ENCODE measurements at places on chromosomes 5 and 9.

- DNase-seq, result no peak
Observed at GRCh38 chr9:20031836-20032235, 243.0 kb upstream of the SLC24A2 start.

GRCh38 chr9:74373348-74373747, 123.8 kb upstream of the RORB start:
- no peak for DNase-seq

DNA sequence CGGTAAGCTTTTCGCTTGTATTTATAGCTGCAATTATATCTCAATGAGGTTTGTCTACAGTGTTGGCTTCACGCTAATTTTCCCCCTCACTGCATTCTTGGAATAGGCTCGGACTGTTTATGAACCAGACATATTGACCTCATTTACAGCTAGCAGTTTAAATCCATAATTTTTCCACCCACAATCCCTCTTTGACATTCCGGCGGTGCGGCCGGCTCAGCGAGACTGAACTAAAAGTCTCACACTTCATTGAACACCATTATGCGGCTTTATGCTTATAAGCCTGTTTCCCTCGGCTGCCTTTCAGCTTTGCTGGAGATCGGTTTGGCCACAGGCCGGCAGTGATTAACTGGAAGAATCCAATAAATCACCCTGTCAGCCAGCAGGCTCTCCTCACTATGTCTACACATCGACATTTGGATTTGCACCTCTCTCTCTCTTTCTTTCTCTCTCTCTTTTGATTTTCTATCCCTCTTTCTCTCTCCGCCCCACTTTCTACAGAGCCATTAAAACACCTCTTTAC, 315.0 kb upstream of the TLE4 start:
- peak; percentile 33 for DNase-seq

DNA sequence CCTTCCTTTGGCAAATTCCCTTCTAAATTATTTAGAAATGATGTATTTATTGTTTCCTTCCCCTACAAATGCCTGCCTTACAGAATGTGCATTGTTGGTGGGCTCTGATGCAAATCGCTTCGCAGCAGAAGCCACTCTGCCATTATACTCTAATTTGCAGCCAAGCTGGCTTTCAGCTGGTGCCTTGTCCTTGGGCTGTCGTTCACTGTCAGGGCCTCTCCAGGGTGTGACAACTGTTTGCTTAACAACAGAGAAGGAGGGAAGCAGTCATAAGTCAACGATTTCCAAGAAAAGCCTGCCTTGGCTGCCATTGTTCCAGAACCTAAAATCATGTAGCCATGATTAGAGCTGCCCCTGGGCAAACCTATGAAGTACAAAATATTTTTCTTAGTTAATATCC, 260.1 kb upstream of the RGMB start:
- DNase-seq, result no peak

- no peak for DNase-seq
Observed at GRCh38 chr9:108603141-108603540, 252.6 kb downstream of the ACTL7B start.

GRCh38 chr9:38694676-38695075, 25.3 kb downstream of the FAM240B start:
- no peak for DNase-seq

- DNase-seq, result no peak
Observed at GRCh38 chr5:157384971-157385709, 74.9 kb upstream of the NIPAL4 start.

DNA sequence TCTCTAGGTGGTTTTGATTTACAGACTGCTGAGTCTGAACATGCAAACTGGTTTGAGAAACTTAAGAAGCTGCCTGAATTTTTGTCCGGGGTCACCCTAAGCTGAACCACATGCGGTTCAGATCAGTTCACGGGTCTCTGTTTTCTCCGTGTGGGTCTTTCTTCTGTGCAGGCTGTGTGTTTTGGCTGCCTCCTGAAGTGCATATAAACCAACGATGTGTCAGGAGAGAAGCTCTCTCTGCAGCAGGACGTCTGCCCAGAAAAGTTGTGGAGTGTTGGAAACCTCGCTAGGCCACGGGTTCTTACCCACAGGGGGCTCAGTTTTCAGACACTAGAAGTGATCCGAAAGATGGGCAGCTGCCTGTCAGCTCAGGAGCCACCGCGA, 364.2 kb downstream of the IRX2 start:
- no peak for DNase-seq

DNA sequence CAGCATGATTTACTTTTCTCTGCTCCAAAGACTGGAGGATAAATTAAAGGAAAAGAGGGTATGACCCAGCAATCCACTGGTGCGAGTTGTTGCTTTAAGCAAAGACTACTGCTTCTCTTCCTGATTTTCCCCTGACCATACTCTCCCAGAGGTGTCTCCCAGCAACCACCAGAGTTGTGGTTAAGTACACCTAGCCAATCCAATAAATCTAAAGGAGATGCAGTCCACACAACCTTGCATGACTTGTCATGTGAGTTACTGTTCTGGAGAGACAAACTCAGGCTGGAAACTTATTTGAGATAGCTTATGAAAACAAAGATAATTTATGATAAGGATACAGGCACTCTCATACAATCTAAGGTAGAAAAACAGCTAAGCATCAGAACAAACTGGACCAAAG, 11.9 kb downstream of the TMC1 start:
- DNase-seq, result no peak

DNA sequence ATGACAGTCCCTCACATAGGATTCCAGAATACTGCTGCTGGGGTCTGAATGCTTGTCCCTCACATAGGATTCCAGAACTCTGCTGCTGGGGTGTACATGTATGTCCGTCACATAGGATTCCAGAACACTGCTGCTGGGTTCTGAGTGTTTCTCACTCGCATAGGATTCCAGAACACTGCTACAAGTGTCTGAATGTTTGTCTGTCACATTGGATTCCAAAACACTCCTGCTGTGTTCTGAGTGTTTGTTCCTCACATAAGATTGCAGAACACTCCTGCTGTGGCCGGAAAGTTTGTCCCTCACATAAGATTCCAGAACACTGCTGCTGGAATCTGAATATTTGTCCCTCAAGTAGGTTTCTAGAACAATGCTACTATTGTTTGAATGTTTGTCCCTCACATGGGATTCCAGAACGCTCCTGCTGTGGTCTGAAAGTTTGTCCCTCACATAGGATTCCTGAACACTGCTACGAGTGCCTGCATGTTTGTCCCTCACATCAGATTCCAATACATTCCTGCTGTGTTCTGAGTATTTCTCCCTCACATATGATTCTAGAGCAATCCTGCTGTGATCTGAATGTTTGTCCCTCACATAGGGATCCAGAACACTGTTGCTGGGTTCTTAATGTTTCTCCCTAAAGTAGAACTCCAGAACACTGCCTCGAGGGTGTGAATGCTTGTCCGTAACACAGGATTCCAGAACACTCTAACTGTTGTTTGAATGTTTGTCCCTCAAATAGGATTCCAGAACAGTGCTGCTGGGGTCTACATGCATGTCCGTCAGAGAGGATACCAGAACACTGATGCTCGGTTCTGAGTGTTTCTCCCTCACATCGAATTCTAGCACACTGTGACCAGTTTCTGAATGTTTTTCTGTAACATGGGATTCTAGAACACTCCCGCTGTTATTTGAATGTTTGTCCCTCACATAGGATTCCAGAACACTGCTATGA, 200.4 kb downstream of the FOXD4L6 start:
- no peak for DNase-seq

DNA sequence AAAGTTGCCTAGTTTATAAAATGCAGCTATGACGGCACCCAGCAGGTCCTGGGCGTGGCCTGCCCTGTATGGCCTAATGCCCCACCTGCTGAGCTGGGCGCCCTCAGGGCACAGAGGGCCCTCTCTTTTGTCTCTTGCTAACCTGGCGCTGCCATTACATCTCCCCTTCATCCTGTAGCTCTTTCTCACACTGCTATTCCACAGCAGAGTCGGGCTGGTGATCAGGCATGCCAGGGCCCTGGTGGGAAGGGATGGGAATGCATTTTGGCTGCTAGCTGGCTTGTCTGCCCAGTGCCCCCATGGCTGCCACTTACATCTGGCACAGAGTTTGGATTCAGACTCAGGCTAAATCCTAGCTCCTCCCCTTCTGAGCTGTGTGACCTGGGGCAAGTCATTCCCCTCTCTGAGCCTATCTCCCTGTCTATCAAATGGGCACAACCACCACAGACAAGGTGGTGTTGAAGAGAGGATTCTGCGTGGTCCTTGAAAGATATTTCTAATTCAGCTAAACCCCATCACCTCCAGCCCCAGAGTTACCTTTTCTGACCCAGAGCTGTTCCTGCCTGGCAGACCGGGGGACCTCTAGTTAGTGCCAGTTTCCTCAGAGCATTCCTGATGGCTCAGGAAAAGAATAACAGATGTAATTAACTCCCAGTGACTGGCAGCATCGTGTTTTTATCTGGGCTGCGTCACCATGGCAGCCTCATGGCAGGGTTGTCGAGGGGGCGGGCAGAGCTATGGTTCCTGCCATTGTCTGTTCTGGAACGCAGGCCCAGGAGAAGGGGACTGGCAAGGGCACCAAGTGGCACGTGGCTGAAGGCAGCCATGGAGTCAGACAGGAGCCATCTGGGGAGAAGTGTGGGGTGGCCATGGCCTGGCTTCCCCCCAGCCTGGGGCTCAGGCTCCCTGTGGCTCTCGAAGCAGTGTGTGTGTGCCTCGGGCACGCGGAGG, 6.3 kb downstream of the PRR7 start:
- DNase-seq, result no peak

DNA sequence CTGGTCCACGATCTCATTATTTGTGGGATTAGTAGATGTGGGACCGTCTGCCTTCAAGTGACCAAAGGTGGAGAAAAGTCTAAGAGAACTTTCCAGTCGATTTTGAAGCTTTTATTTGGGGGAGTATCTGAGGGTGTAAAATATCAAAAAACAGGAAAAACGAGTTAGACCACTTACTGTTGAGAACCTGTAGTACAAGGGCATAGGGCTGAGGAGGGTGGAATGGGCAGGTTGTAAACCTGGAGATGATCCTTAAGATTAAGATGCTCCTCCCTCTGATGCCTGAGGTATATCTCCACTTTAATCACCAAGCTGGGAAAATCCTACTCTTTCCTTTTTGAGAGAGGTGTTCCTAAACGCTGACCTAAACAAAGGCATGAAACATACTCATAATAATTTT, 32.0 kb upstream of the GTF2H2C start:
- peak; percentile 20 for DNase-seq

DNA sequence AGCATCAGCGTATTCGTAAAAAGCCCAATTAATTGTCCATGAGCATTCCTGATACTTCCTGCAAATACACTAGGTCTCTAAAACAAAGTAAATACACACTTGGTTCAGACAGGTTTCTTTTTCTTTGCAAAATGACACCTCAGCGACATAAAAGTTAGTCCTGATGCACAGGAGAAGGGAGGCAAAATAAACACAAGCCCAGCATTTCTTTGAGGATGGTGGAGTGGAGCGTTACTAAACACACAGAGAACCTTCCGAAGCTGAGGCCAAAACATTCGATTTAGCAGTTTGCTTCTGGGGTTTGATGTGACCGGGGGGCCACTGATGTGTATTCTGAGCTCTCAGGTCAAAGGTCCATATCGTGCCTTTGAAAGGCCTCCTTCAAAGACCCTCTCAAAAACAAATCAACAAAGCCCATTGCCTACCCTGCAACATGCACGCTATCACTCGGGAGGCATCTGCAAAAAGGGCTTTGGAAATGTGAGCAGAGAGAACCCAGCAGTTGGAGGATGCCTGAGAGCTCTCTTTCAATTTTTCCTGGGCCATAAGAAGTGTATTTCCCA, 268.4 kb upstream of the PANK3 start:
- DNase-seq, result no peak

DNA sequence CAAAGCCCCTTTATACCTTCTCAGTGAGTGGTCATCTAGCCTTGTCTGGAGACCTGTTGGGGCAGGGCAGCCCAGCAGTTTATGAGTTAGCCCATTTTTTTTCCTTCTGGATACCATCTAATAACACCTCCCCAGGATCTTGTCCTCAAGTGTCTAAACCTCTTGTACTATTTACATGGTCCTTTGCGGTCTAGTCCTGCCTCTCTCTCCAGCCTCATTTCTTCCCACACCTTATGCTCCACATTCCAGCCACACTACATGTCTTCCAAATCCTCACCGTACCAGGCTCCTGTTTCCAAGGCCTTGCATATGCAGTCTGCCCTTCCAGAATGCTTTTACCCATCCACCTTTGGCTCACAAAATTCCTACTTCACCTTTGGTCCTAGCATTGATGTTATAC, 77.2 kb downstream of the ADRB2 start:
- no peak for DNase-seq

DNA sequence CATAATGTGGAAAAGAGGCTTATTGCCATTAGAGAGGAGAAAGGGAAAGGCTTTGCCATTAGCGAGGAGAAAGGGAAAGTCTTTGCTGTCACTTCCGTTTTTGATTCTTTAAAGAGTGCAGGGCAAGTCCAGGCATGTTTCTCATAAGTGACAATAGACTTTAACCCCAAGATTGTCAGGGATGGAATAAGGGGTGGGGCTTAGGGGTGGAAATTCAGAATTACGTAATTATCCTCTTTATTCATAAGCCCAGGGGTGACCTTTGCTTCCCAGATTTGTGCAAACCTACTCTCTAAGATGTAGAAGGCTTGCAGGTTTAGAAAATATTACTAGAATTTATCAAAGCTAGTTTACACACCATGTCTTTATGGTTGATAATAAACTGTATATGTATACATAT, 2.3 kb upstream of the PLK2 start:
- DNase-seq, result no peak

GRCh38 chr9:2335260-2335659, 286.3 kb upstream of the VLDLR start:
- DNase-seq, result no peak

- no peak for DNase-seq
Observed at GRCh38 chr9:65458465-65458864, 173.5 kb upstream of the FOXD4L5 start.

DNA sequence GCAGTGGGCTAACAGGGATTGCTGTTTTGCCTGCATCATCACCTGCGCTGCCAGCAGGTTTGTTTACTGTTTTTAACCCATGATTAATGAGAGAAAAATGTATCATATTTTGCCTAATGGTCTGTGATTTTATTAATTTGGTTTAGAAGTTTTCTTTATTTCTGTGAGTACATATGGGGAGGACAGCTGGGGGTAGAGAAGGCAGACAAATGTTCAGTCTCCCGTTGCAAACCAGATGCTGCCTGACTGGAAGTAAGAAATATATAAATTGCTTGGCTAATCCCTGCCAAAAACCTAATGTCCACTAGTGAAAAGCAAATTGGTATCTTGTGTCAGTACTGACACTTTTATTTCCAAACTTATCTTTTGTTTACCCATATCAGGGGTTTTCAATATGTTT, 1766.1 kb upstream of the C9orf72 start:
- no peak for DNase-seq

DNA sequence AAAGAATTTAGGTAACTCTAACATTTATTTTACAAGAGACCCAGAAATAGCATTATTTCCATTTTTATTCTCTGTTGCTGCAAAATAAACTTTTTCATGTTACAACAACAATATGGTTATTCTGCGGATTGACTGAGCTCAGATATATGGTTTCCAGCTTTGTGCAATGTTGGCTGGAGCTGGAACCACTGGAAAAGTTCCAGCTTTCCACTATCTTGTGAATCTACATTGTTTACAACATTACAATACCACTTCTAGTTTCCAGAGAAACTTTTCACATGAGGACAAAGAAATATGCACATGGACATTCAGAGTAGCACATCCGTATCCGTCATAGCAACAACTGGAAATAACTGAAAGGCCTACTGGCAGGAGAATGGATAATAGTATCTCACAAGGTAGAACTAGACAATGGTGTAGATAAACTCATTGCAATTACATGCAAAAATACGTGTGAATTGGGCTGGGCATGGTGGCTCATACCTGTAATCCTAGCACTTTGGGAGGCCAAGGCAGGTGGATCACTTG, 436.1 kb upstream of the ADAMTS16 start:
- no peak for DNase-seq

All from NCI-H510A (cell line).